Stimulated activated naive CD8-positive, alpha-beta T cell treated with anti-CD3 and anti-CD28 coated beads, Interleukin-15, Interleukin-2, amounts not matched to agents 100 U/mL and 50 U/mL, for 24 hours (primary cell): ENCODE measurements at places on chromosomes 6 and 20.

DNA sequence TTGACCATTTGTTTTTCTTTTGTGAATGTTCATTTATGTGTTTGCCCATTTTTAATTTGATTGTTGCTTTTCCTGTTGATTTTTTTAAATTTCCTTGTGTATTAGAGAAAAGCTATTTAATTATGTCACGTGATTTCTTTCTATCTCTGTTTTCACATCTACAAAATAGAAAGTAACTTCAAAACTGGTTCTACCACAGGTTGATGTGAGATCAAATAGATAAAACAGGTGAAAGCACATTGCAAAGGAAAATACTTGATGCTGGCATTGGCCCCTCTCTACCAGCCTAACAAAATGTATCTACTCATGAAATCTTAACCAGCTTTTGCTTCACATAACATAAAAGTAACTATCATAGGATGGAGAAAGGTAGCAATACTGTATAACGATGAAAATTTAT, 129.2 kb downstream of the TMEM242 start:
- DNase-seq, result no peak

GRCh38 chr6:113449051-113449450, 408.1 kb upstream of the MARCKS start:
- no peak for DNase-seq

DNA sequence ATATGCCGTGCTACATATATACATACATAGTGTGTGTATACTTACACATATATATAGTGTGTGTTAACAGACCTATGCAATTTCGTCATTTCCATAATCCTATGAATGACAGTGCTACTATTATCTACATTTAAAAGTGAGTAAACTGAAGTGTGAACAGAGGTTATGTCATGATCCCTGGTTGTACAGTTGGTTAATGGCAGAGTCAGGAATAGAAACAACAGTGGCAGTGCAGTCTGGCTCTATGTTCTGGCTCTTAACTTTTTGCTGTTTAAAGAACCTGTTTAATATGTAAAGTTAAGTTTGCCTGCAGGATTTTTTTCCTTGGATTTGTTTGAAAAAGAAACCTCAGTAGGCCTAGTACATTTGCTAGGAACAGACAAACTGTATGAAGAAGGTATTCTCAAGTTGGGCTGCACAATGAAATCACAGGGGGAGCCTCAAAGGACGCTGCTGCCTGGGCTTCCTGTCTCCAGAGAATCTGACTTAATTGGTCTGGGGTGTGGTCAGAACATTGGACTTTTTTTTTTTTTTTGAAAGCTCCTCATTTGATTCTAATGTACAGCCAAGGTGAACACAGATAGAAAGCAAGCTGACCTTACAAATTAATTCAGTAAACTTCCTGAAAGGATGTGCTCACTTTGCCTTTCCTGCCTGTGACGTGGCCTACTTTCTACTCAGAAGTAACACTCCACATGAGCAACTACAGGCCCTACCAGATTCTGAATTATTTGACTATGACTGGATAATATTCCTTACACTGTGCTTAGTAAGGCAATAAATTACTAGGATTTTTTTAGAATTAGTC, 29.4 kb downstream of the PLCB1 start:
- DNase-seq, result no peak

DNA sequence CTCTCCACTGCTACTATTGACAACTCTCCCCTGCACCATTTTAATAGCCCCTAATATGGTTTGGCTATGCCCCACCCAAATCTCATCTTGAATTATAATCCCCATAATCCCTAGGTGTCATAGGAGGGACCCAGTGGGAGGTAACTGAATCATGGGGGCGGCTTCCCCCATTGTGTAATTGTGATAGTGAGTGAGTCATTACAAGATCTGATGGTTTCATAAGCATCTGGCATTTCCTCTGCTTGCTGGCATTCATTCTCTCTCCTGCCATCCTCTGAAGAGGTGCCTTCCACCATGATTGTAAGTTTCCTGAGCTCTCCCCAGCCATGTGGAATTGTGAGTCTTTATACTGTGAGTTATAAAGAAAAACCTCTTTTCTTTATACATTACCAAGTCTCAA, 74.1 kb upstream of the TCF21 start:
- peak; percentile 3 for DNase-seq

GRCh38 chr6:39218868-39219567, 10.3 kb downstream of the KCNK5 start:
- no peak for DNase-seq

GRCh38 chr6:151025076-151025475, 159.6 kb downstream of the MTHFD1L start:
- DNase-seq, result no peak

DNA sequence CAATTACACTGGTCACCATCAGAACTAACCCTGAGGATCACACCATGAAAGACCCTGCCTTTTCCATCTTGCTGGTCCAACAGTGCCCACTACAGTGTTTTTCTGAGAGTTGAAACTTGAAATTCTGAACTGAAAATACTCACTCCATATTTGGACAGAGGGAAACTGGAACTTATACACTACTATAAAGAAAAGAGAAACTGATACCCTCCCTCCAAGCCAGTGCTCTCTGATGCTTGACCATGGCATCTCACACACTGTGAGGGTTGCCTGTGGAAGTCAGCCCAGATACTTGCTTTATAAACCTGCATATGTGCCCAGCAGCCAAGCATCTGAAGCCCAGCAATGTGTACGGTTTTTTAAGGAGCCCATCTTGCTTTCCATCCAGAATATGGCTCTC, 108.7 kb downstream of the FOXA2 start:
- DNase-seq, result no peak

- no peak for DNase-seq
Measured at GRCh38 chr20:62437496-62437895, 10.2 kb upstream of the RBBP8NL start.

DNA sequence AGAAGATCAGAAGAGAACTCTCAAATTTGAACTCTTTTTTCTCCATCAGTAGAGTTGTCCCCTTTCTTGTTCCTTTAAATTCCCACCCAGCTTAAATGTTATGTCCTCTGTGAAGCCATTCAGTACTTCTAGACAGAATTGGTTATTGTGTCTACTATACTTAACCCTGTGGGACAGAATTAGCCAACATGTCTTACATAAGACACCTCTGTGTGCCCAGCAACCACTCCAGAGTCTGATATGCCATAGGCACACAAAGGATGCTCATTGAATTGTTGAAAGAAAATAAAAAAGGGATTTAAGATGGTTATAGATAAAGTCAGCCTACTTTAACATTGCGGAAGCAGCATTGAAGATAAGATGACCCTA, 77.0 kb upstream of the LTV1 start:
- no peak for DNase-seq

DNA sequence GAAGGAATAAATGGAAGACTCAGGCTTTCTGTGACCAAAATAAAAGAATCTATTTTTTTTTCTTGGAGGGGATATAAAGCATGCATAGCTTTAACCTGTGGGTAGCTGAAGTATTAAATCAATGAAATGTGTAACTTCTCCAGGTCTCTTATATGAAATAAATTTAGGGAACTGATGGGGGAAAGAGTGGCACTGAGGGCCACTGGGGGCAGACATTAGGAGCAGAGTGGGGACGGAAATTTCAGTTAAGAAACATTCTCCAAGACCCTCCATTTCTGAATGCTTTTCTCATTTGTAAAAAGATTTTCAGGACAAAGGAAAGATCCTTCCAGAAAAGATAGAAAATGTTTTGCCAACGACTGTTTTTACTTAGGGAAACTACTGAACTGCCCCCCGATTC, 131.0 kb downstream of the GPX5 start:
- DNase-seq, result no peak

DNA sequence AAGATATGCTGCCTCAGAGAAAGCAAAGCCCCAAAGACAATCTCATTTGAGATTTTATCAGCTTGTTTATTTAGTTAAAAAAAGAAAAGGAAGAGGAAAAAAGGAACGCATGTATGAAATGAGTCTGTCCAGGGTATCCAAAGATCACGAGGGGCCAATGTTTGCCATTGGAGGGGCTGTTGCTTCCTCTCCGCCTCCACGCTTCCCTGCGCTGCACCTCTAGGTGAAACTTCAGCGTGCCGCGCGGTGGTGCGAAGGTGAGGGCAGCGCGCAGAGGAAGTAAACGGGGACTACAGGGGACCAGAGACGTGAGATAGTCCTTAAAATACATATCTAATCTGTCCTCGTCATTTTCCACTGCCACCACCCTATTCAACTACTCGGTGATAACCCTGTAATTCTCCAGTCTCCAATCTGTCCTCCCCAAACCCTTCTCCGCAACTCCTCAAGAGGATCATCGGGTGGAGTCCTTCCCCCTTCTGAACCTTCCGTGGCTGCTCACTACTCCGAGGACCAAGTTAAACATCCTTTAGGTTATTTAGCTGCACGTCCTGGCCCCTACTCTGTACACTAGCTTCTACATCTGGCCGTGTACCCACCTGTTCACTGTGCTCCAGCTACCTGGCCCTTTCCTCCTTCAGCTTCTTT, 1.1 kb upstream of the DCBLD1 start:
- DNase-seq, result peak; percentile 20

GRCh38 chr6:91020744-91021143, 433.9 kb upstream of the MAP3K7 start:
- no peak for DNase-seq

DNA sequence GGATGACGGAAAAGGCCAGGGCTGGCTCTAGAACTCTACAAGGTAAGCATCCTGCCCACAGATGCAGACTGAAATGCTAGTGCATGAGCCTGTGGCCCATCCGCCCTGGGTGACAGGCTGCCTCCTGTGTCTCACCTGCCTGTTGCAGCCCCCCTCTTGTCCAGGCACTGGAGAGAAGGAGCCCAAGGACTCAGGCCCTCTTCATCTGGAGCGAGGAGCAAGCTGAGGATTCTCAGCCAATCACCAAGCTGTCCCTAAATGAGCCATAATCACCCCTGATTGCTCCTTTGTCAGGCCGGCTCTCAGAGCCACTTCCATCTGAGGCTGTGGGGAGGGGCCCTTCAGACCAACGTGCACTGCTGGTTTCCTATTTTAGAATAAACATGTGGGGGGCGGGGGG, 10.0 kb upstream of the SLC32A1 start:
- no peak for DNase-seq

GRCh38 chr6:146587459-146587858, 11.3 kb upstream of the ADGB start:
- no peak for DNase-seq

DNA sequence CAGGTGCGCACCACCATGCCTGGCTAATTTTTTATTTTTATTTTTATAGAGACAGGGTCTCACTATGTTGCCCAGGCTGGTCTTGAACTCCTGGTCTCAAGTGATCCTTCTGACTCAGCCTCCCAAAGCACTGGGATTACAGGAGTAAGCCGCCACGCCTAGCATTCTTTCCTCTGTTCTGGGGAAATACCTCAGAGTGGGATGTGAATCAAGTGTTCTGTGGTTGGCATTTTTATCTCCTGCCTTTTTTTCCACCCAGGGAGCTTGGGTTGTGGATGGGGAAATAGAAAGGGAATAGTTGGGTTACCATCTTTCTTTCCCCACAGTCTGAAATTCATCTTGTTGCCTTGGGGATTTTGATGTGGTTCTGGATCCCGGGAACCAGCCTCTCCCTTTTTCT, 24.1 kb downstream of the TFAP2C start:
- DNase-seq, result no peak

DNA sequence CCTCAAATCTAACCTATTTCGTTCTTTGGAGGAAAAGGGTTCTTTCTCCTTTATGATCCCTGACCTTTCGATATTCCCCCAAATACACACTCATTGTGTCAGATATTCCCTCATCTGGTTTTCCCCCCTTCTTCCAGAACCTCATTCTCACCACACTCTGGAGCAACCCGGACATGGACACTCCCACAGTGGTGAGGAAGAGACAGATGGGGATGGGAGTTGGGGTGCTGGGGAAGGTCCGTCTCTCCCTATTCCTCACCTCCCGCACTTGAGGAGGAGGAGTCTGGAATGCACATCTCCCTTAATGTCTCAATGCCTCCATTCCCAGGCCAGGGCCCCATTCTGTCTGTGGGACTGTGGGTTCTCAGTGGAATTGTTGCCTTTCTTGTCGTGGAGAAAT, 1.3 kb downstream of the SLC39A7 start:
- DNase-seq, result no peak

GRCh38 chr20:39259808-39260207, 297.7 kb downstream of the DHX35 start:
- DNase-seq, result no peak
